ENCODE measurements at places on chromosomes 2 and 18.

DNA sequence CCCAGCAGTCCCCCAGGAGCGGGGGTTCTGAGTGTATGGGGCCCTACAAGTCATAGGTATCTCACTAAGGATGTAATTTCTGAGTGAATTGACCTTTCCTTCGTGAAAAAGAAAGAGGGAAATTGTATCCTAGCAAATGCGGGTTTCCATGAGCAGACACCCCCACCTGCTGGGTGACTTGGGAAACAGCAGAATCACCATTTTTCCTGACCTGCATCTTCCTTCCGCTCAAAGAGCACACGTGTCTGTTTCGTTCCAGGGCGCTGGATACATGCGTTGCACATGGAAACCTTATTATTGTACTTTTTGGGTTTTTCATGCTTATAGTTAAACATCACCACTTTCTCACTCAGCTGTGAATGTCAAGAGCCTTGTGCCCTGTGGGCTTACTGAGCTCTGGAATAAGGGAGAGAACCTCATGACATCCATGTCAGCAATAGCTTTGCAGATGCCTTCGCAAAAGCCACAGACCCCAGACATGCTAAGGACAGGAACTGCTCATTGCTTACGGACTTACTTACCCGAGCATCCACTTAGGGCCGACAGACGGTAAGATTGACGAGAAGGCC is 132.8 kb downstream of the TPO start:
- DNase-seq, result peak; percentile 58

DNA sequence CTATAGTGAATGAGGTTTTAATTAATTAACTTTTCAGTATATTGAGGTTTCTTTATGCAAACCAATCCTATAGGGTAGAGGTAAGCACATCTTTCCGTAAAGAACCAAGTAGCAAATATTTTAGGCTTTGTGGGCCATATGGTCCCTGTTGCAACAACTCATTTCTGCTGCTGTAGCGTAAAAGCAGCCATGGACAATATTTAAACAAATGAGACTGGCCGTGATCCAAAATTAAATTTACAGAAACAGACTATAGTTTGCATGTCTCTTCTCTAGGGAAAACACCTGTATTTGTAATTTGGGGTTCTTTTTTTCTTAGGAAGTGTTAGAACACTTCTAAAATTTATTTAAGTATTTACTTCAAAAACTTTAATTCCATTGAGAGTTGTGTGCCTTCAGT is 104.3 kb downstream of the KYNU start:
- DNase-seq, result no peak

DNA sequence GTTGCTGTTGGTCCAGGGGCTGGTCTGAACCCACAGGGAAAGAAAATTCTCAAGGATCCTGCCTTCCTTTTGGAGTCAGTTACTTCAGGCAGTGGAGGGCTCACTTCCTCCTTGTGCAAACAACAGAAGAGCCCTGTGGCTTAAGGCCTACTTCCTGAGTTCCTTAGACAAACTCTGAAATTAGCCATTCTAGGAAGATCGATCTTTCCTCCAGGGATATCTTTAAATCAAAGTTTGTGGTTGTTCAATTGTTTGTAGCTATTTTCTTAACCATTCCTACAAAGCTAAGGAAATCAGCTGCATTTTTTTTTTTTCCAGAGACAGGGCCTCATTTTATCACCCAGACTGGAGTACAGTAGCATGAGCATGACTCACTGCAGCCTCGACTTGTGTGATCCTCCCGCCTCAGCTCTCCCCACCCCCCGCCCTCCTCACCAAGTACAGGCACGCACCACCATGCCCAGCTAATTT is 156.0 kb downstream of the TANC1 start:
- peak; percentile 89 for DNase-seq

DNA sequence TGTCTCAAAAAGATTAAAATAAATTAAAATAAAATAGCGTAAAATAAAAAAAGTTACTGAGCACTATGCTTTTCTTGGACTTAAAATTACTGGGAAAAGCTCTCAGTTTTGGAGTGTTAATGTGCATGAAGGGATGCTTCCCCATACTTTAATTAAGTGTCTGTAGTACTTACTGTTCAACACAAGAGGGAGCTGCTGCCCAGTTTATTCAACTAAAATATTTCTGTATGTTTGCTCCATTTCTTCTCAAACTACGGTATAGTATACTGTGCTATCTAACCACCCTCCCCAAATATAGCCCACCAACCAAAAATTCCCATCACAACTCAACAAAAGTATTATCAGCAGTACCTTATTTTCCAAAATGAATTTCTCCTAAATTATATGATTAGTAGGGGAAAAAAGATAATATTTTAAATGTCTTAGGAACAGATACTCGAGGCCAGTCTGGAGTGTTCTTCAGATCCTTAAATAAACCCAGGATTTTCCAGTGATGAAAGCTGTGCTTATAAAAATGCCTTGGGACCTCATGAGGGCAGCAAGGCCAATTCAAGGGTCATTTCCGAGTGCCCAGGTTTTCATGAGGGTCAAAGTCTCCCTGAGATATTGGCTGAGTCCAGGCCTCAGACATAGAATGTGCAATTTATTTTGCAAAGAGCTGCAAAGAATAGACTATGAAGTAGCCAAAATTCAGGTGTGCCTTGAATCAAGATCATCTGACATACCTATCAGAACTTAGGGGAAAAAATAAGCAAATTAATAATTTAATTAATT is 64.1 kb downstream of the CHRNA1 start:
- peak; percentile 39 for DNase-seq

- no peak for DNase-seq
Observed at GRCh38 chr2:171225989-171226388, 65.3 kb upstream of the TLK1 start.

DNA sequence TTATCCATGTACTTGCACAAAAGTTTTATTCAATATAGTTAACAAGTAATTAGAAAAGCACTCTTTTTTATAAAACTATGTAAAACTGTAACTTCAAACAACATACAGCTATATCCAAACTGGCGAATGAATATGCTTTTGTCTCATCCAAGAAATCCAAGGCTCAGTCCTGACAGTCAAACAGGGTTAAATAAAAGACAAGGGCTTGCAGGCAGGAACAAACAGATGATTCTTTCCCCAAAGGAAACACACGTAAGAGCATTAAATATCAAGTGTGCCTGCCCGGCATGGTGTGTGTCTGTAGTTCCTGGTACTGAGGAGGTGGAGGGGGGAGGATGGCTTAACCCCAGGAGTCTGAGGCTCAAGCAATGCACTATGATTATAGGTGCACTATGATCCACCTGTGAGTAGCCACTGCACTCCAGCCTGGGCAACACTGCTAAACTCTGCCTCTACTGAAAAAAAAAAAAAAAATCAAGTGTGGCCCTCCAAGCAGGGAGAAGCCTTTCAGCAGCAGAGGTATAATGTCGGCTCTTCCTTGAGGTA is 171.3 kb downstream of the DLGAP1 start:
- no peak for DNase-seq

DNA sequence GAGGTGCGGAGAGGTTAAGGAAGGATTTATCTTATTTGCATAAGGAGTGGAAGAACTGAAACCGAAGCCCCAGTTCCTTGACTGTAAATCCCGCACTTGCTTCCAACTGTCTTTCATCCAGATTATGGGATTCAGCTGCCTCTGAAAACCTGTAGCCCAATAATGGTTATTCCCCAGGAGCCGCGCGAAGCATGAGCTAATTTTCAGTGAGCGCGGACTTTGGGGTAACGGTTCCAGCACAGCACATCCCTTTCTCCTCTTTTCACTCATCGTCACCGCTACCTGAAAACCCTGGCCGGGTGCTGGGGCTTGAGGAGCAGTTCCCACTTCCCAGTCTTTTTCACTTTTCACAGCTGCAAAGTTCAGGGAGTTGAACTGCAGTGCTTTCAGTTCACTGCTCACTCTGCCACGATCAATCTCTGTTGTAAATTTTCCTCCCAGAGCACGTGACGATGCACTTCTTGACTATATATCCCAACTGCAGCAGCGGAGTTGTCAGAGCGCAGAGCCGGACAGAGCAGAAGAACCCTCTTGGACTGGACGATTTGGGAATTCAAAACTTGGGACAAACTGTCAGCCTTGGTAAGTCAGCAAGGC is at the start of gene KCNE4:
KCNE4 (plus strand) TSS at position 498 of the 597 bp plus-strand sequence. CDS start 641 bp downstream, outside the sequence.
- DNase-seq, result no peak

GRCh38 chr18:7954238-7954637 is 387.1 kb downstream of the PTPRM start:
- peak; percentile 15 for DNase-seq

GRCh38 chr2:186281726-186282125 is 204.3 kb upstream of the ZC3H15 start:
- no peak for DNase-seq

DNA sequence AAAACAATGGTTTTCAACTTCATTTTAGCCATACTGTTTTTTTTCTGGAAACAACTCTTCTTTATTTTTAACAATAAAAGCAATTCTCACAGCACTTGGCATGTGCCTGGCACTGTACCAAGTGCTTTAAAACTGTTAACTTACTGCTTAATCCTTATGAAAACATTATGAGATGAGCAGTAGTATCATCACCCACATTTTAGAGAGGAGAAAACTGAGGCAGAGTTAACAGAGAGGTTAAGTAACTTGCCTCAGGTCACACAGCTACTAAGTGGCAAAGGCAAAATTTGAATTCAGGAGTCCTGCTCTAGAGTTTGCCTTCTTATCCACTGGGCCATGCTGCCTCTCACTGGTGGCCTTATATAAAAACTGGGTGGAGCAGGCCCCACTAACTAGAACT is 23.2 kb downstream of the CTIF start:
- no peak for DNase-seq

DNA sequence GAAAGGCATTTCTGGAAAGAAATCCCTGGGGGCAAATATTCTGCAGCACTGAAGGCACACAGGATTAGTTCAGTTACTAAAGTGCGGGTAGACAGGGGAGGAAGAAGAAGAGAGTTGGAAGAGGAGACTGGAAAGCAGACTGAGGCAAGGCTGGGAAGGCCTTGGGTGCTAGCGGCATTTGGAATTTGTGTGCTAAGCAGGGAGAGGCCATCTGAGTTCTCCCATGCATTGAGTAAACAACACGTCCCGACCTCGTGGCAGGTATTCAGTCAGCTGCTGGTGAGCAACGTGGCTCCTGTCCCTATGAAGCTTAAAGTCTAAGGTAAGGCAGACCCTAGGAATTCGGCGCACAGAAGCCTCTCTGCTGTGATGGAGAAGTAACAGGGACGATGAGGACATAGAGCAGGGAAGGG is 30.7 kb downstream of the ATP8B1 start:
- DNase-seq, result no peak

DNA sequence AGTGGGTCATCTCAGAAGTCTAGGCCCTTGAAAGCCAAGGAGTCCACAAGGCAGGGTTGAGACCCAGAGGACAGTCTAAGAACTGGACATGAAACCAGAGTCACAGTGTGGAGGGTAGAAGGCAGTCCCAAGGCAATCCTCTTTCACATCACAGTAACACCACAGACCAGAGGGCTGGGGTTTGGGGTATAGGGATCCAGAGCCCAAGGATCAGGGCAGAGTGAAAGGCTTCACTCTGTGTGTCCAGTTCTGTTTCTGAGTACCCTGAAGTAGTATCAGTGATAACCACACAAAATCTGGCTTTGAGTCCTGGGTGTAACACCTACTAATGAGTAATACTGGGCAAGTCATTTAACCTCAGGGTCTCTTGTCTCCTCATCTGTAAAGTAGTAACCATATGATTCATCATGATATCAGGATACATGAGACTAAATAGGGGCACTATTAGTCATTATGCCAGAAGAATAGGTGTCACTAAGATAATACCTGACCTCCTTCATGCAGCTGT is 91.0 kb downstream of the ICA1L start:
- DNase-seq, result no peak

DNA sequence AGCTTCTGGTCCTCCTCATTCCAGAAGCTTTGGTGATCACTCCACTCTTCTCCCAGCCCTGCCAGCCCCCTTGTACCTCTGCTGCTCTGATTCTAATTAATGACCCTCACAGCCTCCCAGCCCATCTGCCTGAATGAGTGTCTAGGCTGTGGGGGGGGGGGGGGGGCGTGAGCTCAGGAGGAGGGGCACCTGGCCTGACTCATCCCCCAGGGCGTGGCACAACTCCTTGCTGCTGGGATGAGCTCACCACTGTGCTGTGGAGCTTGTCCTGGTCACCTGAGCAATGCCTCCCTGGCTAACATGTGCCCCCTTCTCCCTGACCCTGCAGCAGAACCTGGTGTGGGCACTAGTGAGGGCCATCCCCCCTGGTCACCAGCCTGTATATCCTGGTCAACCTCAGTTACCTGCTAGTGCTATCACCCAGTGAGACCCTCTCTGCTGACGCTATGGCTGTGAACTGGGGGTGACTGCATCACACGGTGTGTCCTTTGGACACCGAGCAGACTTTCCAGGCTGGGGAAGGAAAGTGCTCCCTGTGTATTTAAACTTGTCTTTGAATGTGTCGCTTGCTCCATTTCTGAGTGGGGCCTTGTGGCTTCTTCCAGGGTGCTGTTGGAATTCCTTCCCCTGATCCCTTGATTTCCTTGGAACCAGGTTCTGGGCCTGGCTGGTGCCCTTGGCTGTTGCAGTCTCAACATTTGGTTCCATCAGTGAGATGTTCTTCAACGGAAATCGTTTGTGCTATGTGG is 41.5 kb upstream of the PUM2 start:
- DNase-seq, result peak; percentile 41
